RWPE1 (cell line): ENCODE measurements at places on chromosomes 4 and X.

- no peak for DNase-seq
Observed at GRCh38 chr4:88216395-88216794, 58.0 kb upstream of the ABCG2 start.

DNA sequence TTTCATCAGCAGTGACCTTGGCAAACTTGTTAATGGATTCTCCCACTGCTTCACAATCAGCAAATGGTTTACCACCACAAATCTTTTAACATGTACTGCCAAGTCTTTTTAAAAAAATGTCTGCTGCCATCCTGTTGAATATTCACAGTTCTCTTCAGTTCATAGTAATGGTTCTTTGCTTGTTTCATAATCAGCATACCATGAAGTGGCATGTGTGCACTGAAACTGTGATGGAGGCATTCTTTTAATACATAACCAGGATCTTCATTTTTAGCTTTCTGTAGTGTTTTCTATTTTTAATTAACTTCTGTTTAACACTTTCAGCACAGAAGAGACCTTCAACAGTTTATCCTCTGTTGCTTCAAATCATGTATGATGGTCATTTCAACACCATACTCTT lies 230.1 kb upstream of the ARSJ start:
- no peak for DNase-seq

- DNase-seq, result peak; percentile 2
Observed at GRCh38 chrX:84046403-84046984, 141.5 kb downstream of the RPS6KA6 start.

- DNase-seq, result no peak
Observed at GRCh38 chr4:128162434-128162833, 101.3 kb downstream of the LARP1B start.

DNA sequence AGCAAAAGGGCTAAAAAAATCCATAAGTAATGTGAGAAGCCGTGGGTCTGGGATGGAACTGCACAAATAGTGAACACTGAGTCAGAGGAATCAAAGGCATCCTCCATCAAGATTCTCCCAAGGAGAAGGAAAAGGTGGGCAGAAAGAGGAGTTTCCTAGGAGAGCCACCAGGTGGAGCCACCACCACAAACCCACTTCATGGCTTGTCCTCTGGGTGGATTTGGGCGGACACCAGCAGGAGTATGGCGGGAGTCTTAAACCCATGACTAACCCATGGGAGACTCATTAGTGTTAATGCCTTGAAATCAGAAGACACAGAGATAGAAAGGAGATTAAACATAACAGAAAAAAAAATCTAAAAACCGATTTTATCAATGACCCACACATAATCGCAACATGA lies 147.7 kb downstream of the SH3KBP1 start:
- DNase-seq, result peak; percentile 63

DNA sequence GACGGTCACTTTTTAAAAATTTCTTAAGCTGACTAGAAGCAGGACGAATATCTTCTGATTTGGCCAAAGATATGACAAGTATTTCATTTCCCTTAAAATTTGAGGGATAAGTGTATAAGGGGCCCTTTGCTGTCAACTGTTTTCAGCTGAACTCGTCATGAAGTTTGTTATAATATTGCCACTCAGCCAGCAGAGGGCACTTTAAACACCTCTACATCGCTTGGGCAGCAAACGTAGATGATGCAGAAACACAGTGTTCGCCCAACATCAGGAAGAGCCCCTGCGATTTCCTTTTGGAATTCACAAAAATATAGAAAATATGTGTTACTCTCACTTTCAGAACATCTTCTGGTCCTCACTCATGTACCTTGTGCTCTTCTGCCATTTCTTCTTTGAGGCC lies 435.7 kb upstream of the FMR1 start:
- DNase-seq, result peak; percentile 0

DNA sequence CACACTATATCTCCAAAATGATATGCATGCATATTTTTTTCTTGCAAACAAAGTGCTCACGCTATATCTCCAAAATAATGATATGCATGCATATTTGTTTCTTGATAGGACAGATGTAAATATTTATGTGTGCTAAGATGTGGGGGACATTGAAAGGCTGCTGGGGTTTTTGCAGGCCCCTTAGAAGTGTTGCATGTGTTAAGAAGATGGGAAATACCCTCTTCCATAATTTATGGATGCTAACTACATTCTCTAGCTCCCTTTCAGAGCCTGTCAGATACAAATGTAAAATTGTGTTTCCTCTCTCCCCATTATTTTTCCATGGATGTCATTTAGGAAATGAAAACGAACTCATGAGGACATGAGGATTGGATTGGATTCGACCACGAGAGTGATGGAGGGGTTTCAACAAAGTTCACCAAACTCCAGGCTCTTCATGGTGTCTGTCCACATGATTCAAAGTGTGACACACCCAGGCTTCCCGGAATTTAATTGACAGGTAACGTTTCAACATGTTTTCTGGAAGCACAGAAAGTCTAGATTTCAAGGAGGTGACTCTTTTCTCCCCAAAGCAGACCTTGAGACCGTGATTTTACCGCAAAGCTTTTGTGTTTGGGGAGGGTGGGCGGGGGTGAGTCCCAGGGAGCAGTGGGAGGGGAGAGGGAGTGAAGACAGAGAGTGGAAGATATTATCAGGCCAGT lies 94.4 kb upstream of the CD99 start:
- DNase-seq, result no peak

DNA sequence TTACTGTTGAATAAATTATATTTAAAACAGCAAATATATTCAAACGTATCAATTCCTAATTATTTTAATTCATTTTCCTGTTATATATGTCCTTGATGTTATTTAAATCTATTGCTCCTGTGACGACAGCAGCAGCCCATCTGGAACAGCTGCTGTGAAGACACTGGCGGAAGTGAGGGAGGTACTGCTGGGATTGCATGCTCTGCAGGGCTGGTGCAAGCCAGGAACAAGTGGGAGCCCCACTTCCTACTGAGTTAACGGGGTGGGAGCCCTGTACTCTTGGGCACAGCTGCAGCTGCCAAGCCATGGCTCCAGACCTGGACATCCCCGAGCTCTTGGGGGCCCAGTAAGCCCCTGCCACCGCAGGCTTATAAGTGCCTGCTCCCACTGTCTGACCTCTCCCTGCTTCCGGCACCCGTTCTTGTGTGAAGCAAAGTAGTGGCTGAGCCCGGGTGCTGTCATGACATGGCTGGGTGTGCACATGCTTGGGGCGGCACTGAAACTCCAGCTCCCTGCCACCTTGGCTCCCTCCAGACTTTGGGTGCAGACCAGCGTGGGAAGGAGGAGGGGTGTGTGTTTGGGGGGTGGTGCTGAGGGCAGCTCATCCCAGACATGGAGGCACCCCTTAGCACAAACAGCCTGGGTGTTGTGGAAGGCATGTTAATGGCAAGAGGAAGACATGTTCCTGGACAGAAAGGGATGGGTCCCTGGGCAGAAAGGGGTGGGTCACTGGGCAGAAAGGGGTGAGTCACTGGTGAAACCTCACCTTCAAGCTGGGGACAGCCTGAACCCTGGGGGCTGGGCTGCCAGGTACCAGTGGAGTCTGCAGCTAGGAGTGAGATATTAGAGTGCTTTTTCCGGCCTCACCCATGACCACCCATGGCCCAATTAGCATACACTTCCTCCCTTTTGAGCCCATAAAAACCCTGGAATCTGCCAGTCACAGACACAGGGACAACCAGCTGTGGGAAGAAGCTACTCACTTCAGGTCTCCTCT lies 1981.3 kb upstream of the IGFBP7 start:
- no peak for DNase-seq

GRCh38 chr4:5146248-5146647 lies 95.0 kb downstream of the STK32B start:
- no peak for DNase-seq

DNA sequence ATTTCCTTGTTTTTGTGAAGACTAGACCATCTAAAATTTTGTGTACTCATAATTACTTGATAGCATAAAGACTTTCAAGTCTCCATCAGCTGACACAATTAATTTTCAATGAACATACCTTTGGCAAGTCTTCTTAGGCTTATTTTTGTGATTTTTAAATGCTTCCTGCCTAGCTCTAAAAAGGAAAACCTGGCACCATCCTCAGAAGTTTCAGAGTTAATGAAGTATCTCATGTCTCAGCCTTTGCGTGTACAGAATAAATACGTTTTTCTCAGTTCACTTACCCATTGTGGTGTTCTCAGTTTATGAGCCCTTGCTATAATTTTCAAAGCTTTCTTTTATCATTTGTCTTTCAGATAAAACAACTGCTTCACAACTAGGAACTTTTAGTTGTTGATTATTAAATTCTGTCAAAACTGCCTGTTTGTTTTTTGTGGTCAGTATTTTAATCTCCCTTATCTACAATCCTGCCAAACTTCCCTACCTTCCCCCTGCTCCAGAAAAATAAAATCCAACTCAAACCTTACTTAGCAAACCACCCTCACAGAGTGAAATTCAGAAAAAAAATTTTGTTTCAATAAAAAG lies 21.6 kb downstream of the ADD1 start:
- DNase-seq, result no peak

DNA sequence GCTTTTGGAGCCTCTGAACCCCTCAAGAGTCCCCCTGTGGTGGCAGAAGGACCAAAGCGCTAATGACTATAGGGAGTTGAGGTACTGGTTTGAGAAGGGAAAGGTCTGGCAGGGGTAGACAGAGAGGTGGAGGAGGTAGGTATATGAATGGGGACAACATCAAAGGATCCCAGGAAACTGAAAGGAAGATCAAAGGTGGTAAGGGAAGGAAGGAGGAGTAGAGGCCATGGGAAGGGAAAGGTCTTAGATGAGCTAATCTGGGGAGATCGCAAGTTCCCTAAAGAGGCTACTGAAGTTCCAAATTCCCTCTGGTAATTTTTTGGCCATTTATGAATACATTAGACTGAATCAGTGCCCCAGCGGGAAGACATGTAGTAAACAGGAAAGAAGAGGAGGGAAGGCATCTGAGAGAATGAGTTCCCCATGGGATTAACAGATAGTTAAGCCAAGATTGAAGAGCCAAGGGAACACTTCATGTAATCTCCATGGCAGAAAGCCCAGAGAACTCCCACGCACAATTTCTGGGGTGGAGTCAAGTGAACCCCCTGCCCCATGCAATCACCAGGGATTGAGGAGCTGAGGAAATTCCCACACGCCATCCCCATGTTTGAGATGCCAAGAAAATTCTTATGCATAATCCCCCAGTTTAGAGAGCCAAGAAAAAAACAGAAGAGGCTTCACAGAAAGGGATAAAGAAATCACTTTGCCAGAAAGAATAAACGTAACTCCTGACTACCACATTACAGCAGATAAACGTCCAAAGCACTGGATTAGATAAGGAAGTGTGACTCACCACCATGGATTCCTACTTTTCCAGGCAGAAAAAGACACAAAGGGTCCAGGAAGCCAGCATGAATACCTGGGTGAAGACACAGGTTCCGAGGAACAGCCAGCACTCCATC lies 25.8 kb downstream of the ZNF630 start:
- DNase-seq, result peak; percentile 22

GRCh38 chrX:102672856-102673255 lies 21.6 kb downstream of the GPRASP1 start:
- DNase-seq, result no peak

DNA sequence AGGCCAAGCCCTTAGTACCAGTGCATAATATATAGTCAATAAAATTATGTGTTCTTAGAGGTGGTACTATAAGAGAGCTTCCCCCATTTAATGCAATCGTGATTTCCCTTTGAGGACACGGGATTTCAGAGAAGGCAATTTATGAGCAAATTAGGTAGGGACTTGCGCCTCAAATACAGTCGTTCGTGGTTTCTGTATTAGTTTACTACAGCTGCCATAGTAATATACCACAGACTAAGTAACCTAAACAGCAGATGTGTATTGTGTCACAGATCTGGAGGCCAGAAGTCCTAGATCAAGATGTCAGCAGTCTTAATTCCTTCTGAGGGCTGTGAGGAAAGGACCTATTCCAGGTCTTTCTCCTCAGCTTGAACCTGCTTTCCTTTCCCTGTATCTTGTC lies 1.5 kb upstream of the PUDP start:
- no peak for DNase-seq

GRCh38 chrX:34886011-34886410 lies 56.6 kb upstream of the FAM47B start:
- no peak for DNase-seq

DNA sequence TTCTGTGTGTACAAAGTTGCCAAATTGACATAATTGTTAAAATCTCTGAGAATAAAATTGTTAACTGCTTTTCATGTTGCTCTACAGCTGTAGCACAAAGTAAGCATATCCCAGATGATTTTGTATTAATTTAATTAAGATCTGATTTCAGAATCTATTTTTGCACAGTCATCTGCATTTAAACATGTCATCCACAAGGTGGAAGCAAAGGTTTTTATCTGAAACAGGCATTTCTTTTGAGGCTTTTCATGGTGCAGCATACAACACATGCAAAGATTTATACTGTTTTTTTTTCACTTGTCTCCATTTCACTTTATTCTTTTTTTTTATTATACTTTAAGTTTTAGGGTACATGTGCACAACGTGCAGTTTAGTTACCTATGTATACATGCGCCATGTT lies 51.2 kb downstream of the GC start:
- peak; percentile 17 for DNase-seq

GRCh38 chrX:9635368-9635767 lies 130.3 kb downstream of the GPR143 start:
- DNase-seq, result no peak

DNA sequence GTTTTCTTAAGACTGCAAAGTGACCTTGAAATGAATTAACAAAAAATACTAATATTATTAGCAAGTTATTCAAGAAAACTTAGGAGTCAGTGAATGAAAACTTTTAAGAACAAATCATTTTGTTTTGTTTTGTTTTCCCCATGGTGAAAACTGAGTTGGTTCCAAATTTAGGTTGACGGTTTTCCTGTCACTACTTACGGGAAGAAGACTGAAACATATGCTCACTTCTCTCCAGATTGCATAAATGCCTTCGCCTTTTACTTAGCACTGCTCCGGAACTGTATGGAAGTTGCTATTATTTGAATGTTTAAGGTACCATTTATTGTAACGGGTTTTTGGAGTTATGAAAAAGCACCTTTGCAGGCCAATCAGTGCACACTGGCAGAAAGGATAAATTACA lies 42.8 kb downstream of the DOCK11 start:
- DNase-seq, result no peak

DNA sequence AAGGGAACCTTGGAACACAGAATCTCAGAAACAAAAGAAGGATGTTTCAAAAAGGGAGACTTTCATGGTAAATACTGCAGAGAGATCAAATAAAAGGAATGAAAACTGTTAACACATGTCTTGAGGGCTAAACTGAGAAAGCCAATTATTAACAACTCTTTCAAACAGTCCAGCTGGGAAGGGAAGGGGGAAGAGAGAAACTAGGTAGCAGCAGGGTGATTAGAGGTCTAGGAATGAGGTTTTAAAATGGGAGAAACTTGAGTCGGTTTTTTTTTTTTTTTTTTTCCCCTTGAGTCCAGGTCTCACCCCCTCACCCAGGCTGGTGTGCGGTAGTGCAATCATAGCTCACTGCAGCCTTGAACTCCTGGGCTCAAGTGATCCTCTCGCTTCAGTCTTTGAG lies 4.3 kb downstream of the BCLAF3 start:
- no peak for DNase-seq
